Liver (tissue), 10 donors: ENCODE measurements at places on chromosomes 11 and 22. TPM values are rescaled to one million over a fixed set of nuclear protein-coding genes. Genes with fewer than 3 reads are reported as not detected.

GRCh38 chr22:28002181-28002700 is 83.2 kb upstream of the PITPNB start:
- H3K4me3 ChIP-seq: no peak overlapping the region
- H3K27ac ChIP-seq: peak overlapping the region; percentile 57
- H3K36me3 ChIP-seq: no peaks in the 10 kb centered on the region

The DCHS1 gene
- polyA plus RNA-seq: 0.68 TPM

GRCh38 chr22:21961886-21962654 is 9.4 kb upstream of the PPM1F start:
- H3K4me3 ChIP-seq: no peak overlapping the region
- DNase-seq: no peak
- peaks cover 12% of the 10 kb centered on the region for H3K36me3 ChIP-seq
- H3K4me1 ChIP-seq: no peaks in the 10 kb centered on the region
- H3K27ac ChIP-seq: no peak overlapping the region

The OR51I1 gene
- not detected for polyA plus RNA-seq

- no peak for DNase-seq
- H3K36me3 ChIP-seq: no peaks in the 10 kb centered on the region
- no peak overlapping the region for H3K27ac ChIP-seq
- no peak overlapping the region for H3K4me3 ChIP-seq
Observed at GRCh38 chr11:35227576-35228327, 88.8 kb downstream of the CD44 start.

- no peaks in the 10 kb centered on the region for H3K4me1 ChIP-seq
- DNase-seq: no peak
- no peaks in the 10 kb centered on the region for H3K36me3 ChIP-seq
- no peaks in the 10 kb centered on the region for H3K27me3 ChIP-seq
Observed at GRCh38 chr22:46422896-46423295, 87.4 kb downstream of the TRMU start.

The SCGB1D2 gene
- polyA plus RNA-seq: not detected

DNA sequence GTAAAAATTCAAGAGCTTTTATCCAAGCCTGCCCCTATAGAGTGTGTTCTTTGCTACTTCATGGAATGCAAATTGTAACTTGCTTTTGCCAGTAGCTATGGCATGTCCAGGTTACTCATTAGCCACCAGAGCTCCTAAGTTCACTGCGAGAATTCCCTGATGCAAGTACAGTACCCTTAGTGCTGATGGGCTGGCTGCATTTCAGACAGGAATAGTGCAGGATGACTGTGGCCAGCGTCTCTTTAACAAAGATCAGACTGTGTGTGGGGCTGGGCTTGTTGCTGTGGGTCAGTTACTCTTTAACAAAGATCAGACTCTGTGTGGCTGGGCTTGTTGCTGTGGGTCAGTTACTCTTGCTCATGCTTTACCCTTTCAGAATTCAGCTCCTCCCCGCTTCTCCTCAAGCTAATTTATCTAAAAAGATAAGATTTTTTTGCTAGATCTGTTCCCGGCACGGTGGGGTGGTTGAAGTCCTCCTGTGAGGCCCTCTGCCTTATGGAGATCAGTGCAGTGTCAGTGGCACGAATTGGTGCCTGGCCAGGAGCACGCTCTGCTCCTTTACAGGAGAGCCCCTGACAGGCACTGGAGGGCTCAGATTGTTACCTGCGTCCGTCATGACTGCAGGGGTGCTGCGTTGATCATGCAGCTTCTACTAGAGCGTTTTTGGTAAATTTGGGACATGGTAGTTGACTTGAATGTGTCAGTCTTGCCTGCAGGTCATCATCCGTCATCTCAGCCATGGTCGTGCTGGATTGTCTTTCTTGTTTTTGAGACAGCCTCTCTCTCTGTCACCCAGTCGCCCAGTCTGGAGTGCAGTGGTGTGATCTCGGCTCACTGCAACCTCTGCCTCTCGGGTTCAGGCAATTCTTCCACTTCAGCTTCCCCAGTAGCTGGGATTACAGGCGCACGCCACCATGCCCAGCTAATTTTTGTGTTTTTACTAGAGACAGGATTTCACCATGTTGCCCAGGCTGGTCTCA is 27.0 kb downstream of the AP2A2 start:
- H3K4me1 ChIP-seq: peaks cover 46% of the 10 kb centered on the region
- peak; percentile 61 for DNase-seq
- no peaks in the 10 kb centered on the region for H3K36me3 ChIP-seq
- peak overlapping the region; percentile 5 for H3K4me3 ChIP-seq
- peak overlapping the region; percentile 89 for H3K27ac ChIP-seq

DNA sequence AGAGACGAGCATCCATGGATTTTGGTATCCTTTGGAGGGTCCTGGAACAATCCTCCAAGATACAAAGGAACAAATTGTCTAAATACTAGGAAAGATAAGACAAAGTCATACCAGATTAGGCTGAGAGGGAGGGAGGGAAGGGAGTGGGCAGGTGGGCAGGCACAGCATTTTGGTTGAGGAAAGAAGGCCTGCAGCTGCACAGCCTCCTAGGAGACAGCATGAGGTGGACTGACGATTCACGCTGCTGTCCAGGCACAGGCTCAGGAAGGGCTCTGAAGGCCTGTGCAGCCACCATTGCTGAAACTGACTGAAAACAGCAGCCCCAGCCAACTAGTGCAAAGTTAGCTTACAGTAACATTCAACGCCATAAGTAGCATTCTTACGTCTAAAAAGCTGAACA is 64.7 kb downstream of the PACSIN2 start:
- H3K27ac ChIP-seq: no peak overlapping the region
- no peak for DNase-seq
- no peaks in the 10 kb centered on the region for H3K36me3 ChIP-seq

DNA sequence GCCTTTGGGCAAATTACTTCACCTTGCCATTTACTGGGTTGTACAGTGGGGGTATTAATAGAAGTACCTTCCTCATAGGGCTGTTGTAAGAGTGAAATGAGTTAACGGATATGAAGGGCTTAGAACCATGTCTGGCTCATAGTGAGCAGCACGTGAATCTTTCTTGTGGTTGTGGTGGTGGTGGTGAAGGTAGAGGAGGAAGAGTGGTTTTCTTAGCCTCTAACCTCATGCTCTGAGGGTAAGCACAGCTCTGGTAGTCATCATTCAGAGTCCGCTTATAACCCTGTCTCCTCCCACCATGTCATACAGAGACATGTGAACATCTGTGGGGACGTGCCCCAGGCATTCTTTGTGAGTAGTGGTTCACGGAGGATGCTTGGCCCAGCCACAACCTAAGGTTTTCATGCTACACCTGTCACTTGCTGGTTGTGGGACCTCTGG is 43.6 kb downstream of the TEAD1 start:
- no peak overlapping the region for H3K4me3 ChIP-seq
- H3K4me1 ChIP-seq: no peaks in the 10 kb centered on the region
- H3K27ac ChIP-seq: no peak overlapping the region
- H3K27me3 ChIP-seq: no peaks in the 10 kb centered on the region
- no peak for DNase-seq
